ENCODE measurements at places on chromosomes 3 and 15. TPM values are rescaled to one million over a fixed set of nuclear protein-coding genes. Genes with fewer than 3 reads are reported as not detected.

Gene FES
- 1.8 TPM for total RNA-seq

Gene PYGO1
- total RNA-seq, result 0.49 TPM

Gene TRPC1
- total RNA-seq, result 2.5 TPM

Gene GOLGA8J
- not detected for total RNA-seq

Gene SPINT1
- 346 TPM for total RNA-seq

Gene BBX
- total RNA-seq, result 26.6 TPM

All from airway epithelial cell (primary cell).